ENCODE measurements at places on chromosomes 5 and 9. TPM values are rescaled to one million over a fixed set of nuclear protein-coding genes. Genes with fewer than 3 reads are reported as not detected.
A peak's percentile ranks its signal among the peaks of the same experiment; 100 is the strongest.

GRCh38 chr5:168015506-168015905 is 275.9 kb upstream of the WWC1 start:
- no peak for DNase-seq

DNA sequence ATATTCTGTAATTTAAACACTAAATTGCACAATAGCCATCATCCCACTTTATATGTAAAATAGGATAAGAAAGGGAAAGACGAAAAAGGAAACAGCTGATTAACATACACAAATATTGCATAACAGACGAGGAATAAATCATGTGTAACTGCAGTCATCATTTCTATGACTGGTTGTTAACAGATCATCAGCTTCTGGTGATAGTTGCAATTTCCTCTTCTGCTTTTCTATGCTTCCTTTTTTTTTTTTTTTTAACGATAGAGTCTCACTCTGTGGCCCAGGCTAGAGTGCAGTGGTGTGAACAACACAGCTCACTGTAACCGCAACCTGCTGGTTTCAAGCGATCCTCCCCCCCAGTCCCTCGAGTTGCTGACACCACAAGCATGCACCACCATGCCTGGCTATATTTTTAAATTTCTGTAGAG is 22.5 kb upstream of the JAKMIP2 start:
- DNase-seq = peak; percentile 72

- DNase-seq = no peak
Observed at GRCh38 chr5:56085193-56085592, 90.4 kb upstream of the IL6ST start.

ARL14EPL gene
- total RNA-seq = not detected

DNA sequence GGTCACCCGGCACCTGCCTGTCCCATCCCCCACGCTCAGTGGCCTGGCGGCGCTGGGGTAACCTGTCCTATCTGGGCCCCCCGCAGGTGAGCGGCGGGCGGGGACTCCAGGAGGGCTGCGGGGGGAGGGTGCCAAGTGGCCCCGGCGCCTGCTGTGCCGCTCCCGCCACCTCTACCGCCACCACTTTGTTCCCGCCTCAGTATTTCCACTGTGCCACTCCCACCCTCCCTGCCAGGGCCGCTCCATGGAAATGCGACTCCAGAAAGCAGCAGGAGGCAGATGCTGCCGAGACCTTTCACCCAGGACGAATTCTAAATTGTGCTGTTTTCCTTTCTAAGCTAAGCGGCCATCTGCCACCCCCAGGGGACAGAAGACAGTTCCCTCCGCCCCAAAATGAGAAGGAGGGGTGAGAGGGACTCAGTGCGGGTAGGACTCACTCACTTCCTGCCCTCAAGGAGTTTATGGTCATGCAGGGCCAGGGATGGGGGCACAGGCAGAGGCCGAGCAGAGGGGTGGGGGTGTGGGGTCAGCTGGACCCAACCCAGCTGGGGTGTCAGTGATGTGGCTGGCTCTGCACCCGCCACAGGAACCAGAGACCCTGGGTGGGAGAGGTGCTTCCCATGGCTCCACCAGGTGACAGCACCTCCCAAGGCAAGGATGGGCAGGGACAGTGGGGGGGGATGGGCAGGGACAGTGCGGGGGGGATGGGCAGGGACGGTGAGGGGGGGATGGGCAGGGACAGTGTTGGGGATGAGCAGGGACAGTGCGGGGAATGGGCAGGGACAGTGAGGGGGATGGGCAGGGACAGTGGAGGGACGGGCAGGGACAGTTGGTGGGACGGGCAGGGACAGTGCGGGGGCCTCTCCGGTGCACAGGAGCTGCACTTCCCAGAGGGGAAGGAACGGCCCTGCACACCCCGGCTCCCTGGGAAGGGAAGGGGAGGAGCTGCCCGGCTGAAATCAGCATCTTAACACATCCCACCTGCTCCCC is 17.8 kb downstream of the NOTCH1 start:
- DNase-seq = peak; percentile 51

DNA sequence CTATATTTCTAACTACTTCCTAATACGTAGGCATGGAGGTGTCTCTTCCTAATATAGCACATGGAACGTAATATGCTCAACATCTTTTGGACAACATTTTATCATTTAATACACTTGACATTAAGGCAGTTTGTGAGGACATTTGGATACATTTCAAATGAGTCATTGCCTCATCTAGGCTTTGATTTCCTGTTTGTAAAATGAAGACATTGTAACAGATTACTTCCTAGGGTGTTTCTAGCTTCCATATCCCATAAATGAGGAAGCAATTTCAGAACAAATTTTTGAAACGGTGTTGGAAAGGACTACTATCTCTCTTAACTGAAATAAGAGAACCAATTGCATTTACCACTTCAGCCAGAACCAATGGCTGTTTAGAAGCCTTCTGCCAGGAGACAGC is 38.7 kb downstream of the SLC28A3 start:
- DNase-seq = no peak

DNA sequence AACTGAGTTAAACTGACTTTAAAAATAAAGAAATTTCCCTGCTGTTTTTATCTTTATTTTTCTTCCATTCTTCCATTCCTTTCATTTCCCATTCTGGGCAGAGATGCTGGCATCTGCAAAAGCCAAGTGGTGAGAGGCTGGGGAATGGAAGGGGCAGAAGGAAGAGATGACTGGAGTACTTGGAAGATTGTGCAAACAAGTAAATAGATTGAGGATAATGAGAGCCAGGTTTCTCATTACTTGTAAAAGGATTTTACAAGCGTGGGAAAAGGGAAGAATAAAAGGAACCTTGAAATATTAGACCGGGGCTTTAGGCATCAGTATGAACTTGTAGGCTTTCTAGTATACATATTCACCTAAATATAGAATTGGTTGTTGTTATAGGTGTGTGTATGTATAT is 341.2 kb downstream of the CAAP1 start:
- DNase-seq = no peak

DNA sequence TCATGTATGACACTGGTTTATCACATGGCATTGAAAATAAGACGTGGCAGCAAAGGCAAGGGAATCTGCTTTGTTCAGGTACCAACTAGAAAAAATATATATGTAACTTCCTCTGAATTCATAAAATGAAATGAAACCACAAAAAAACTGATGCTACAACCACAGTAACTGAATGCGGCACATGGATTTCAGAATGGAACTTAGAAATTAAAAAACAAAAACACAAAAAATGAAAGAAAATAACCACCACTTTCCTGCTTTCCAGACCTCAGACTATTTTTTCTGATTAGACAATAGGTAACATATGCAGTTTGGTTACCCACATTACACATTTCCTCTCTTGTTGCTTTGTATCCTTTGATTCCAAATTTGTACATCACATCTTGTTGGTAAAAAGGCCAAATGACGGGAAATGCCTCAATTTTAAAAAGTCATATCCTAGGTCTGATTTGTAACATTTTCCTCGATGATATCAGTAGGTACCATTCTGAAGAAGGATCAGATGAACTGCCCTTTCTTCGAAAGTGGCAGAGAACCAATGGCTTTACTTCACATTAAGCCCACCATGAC is 18.1 kb upstream of the PDCL start:
- no peak for DNase-seq
